ENCODE measurements at places on chromosomes 2 and 18.
A peak's percentile ranks its signal among the peaks of the same experiment; 100 is the strongest.

DNA sequence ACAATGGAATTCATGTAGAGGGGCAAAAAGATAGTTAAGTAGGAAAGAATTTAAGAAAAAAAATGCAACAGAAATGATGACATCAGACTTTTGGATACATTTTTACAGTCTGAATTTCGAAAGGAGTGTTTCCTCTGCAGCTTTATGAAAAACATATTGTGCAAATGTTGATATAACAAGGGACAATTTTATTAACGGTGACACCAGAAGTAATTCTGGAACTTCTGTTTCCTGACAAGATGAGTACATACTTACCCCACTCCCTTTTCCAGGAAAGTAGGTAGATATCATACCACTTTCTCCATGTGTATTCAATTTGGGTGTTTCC lies 369.6 kb downstream of the FBXO15 start:
- H3K4me1 ChIP-seq: peaks cover 8% of the 10 kb centered on the region
- H3K27ac ChIP-seq: peak overlapping the region; percentile 44
- H3K4me3 ChIP-seq: no peak overlapping the region
- no peaks in the 10 kb centered on the region for H3K36me3 ChIP-seq

DNA sequence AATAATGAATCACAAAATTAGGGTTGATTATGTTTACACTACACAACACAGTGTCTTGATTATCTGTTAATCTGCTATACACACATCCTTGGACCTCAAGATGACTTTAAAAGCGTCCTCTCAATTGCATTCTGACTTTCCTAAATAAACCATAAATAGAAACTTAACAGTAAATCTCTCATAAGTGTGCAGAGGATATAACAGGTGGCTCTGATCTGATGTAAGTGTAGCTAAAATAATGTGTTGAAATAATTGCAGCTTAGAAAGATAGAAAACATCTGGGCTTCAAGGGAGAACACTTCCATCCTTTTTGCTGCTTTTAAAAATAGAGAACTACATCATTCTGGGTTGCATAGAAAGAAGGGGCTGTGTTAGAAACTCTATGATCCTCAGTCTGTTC lies 78.4 kb upstream of the EFEMP1 start:
- H3K27ac ChIP-seq: no peak overlapping the region
- H3K4me3 ChIP-seq: no peak overlapping the region
- DNase-seq: no peak
- no peaks in the 10 kb centered on the region for H3K27me3 ChIP-seq
- no peaks in the 10 kb centered on the region for H3K36me3 ChIP-seq
- H3K4me1 ChIP-seq: no peaks in the 10 kb centered on the region

DNA sequence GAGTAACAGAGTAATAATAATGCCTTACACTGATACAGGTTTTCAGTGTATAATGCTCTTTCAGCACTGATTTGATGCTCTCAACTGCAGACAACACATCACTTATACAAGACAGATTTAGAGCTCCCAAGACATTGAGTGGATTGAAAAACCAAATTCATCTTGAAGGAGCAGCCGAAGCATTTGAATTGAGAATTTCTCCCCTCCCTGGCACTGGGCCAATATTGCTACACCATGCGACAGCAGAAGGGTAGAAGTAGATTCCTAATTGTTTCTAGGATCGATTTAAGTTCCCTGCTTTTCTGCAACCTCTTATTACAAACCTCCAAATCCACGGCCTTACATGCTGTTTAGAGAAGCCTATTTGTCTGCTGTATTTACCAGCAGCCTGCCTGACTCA lies 15.5 kb downstream of the CENPA start:
- H3K4me3 ChIP-seq: no peak overlapping the region
- H3K27me3 ChIP-seq: no peaks in the 10 kb centered on the region
- H3K36me3 ChIP-seq: peaks cover 37% of the 10 kb centered on the region
- H3K4me1 ChIP-seq: peaks cover 6% of the 10 kb centered on the region

DNA sequence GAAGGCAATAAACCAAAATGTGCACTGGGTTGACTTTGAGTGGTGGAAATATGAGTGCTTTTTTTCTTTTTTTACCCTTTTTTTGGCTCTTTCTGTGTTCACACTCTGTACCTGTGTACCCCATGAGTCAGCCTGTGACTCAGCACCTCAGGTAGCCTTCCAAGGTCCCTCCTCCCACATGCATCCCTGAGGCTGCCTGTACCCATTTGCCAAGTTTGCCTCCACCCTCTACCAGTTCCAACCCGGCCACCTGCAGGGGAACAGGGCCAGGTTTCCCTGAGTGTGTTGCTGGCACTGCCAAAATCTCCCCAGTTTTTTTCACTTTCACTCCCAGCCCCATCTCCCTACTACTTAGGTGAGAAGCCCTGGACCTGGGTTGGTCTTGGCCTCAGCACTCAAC lies 14.0 kb downstream of the CXCR1 start:
- H3K4me3 ChIP-seq: no peak overlapping the region
- DNase-seq: peak; percentile 86
- H3K27ac ChIP-seq: peak overlapping the region; percentile 36
- H3K36me3 ChIP-seq: no peaks in the 10 kb centered on the region
- peaks cover 14% of the 10 kb centered on the region for H3K4me1 ChIP-seq
- no peaks in the 10 kb centered on the region for H3K27me3 ChIP-seq

DNA sequence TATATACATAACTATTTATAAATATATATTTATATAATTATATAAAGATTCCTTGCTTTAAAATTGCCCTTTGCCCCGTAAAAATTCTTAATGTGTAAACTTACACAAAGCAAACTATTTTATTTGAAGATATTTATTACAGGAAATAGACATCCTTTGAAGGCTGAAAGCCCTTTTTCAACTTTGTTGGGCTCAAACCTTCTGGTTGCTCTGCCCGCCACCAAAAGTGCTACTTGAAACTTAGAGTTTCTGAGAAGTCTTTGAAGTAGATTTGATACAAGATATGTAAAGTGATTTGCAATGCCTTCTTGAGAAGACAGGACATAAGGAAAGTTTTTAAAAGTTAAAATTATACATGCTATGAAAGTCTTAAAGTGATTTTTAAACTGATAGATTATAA lies 36.6 kb upstream of the METAP1D start:
- H3K27ac ChIP-seq: no peak overlapping the region
- no peaks in the 10 kb centered on the region for H3K4me1 ChIP-seq
- H3K27me3 ChIP-seq: no peaks in the 10 kb centered on the region
- peaks cover 47% of the 10 kb centered on the region for H3K36me3 ChIP-seq
- H3K4me3 ChIP-seq: no peak overlapping the region

DNA sequence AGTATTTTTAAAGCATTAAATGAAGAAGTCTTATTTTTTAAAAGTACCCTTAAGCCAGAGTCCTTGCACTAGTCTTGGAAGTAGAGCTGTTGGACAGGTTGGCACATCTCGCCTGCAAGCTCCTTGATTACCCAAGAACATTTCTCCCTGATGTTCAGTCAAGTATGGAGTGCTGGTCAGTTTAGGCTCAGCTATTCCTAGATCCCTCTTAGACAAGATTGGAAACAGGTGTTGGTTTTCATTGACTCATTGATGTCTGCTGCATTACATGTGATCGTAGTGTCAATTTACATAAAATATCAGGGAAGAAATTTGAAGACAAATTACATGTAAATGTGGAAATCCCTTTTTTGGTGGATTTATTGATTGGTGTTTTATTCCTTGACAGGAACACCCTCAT lies 170.4 kb downstream of the ZNF407 start:
- H3K36me3 ChIP-seq: no peaks in the 10 kb centered on the region
- H3K4me1 ChIP-seq: no peaks in the 10 kb centered on the region
- no peak for DNase-seq

DNA sequence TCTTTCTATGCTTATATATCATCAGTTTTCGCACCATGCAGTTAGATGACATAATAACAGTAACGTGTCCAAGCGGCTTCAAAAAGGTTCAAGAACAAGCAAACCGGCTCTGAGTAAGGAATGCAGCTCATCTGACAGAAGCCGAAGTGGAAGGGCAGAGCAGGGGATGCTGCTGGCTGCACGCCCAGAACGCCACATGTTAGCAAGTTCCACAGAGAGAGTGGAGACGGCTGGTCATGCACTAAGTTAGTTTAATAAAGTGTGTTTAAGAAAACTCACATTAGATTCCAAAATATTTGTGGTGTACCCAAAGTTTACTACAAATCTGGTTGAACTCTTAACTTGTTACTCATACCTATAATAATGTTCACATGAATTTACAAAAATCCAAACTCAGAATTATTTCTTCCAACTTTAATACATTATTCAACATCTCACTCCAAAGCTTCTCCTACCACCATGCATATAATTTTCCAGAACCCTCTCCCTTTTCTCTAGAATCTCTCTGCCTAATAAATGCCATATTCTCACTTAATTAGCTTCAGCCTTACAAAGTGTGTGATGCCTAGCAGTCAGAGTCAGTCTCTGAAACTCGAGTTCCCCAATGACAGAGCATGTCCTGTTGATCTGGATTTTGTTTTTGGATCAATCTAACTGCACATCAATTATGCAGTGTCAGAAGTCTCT lies 170.0 kb downstream of the DNAH7 start:
- H3K4me3 ChIP-seq: no peak overlapping the region
- peak; percentile 71 for DNase-seq
- peaks cover 10% of the 10 kb centered on the region for H3K4me1 ChIP-seq
- no peak overlapping the region for H3K27ac ChIP-seq
